HEK293T (cell line): ENCODE measurements at places on chromosomes 4 and X.

GRCh38 chrX:118751950-118752783, 24.8 kb downstream of the IL13RA1 start:
- no peak for DNase-seq

- DNase-seq, result no peak
Observed at GRCh38 chrX:3576886-3577501, 136.5 kb downstream of the PRKX start.

DNA sequence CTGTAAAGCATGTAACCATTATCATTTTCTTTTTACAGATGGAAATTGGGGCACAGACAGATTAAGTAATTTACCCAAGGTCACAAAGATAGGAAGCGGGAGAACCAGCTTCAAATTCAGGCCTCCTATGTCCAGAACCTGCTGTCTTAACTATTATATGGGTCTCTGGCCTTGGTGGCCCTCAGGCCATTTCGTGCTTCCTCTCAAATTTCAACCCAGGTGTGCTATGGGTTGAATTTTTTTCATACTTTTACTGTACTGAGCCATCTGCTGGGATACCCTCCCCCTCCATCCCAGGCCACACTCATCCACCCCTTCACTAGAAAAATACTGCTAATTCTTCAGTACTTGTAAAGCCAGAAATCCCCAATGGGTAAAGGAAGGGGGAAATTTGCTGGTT, 42.3 kb downstream of the KLF3 start:
- no peak for DNase-seq

- DNase-seq, result no peak
Observed at GRCh38 chrX:72110876-72111708, 20.6 kb downstream of the RTL5 start.

DNA sequence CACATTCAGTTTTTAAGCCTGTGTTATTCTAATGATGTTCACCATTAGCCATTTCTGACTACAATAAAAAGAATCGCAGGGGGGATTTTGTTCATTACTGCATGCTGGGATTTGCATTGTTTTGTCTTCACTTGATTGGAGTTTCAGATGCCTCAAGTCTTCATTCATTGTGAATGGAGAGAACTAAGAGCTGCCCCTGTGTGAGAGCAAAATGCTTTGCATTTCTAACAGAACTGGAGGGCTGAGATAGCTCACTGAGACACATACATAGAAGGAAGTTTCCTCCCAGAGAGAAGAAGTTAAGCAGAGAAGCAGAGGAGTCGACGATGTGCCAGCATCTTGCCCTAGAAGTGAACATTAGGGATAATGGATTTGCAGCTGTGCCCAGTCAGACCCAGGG, 113.5 kb upstream of the GATB start:
- DNase-seq, result no peak
